Stimulated activated CD4-positive, alpha-beta T cell treated with anti-CD3 and anti-CD28 coated beads, Interleukin-1b, Interleukin-23, amount 100 ng/mL, for 24 hours (primary cell): ENCODE measurements at places on chromosomes 12 and 14.

DNA sequence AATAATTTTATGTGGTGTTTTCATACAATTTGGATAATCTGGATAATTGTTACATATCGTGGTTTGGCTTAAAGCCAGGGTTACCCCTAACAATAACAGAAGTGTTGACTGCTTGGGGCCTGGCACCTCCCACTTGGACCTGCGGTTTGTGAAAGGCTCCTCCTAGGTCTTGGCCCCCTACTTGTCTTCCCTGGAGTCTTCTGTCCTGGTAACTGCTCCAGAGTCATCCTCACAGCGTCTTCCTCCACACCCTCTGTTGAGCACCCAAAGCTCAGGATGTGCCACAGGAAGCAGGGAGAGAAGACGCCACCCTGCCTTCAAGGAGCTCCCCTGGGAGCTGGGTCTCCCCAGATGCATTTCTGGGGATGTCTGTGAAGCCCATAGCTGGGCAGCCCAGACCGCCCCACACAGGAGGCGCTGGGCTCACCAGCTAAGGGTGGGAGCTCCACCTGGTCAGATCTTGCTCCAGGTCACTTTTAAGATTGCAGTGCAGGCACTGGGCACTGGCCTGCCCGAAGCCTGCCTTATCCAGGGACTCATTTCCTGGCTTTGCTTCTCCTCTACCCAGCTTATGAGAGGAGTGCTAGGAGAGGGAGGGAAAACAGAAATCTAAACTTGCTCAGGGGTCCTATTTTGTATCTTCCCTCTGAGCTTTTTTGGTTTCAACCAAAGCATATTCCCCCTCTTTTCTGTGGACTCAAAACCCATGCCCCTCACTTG, 98.2 kb downstream of the ZFP36L1 start:
- DNase-seq: no peak

GRCh38 chr14:103496776-103497175, 25.9 kb downstream of the CKB start:
- no peak for DNase-seq

DNA sequence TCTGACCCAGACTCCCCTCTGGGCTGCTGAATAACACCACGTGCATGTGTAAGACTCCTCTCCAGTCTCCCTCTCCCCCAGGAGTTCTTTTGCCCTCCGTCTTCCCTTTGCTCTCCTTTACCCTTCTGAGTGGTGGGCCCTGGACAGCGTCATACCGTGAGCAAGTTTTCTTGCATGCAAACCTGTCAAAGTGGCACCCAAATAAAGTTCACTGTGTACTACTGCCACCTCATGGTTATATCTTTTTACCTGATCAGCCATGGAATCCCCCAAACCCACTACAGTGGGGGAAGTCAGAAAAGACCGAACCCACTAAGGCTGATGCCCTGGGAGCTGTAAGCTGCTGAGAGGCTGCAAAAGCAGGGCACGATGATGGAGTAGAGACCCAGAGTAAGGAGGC, 131.1 kb upstream of the VRK1 start:
- no peak for DNase-seq

GRCh38 chr12:65765436-65765813, 58.9 kb upstream of the HMGA2 start:
- DNase-seq: no peak

- DNase-seq: no peak
These were observed 67.3 kb upstream of the TMCC3 start for GRCh38 chr12:94717656-94718055.

GRCh38 chr14:73025544-73025943, 1.4 kb downstream of the ZFYVE1 start:
- DNase-seq: no peak

GRCh38 chr12:105841840-105842239, 296.9 kb downstream of the NUAK1 start:
- no peak for DNase-seq

DNA sequence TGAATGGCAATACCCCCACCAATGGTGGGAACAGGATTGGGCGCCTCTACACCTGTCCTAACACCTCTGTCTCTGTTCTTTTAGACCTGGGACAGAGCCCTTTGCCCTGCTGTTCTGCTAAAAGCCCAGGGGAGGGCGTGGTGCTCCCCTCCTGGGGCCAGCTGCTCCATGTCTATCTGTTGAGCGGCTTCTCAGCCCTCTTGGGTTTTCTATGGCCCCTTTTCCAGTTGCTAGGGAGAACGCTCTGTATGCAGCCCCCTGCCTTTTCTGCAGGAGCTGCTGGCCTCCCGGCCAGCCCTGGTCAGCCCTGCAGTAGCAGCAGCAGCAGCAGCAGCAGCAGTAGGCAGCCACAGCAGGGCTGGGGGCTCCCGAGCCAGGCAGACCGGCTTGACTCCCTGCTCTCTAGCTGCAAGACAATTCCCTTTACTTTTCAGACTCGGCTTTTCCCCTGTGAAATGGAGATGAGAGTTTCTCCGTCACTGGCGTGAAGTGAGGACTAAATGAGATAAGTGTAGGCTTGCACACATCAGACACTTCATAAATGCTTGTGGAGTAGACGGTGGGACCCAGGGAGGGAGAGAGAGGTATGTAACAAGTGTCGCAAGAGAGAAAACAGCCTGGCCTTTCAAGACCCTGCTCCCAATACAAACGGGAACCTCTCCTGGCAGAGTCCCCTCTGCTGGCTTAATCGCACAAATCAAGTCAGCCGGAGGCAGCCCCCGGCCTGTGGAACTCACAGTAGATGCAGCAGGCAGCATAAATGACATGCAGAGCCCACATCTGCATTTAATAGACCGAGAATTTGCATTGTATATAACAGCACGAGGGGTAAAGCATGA, 1.0 kb downstream of the RTL1 start:
- DNase-seq: no peak

GRCh38 chr14:50658203-50658602, 9.9 kb downstream of the SAV1 start:
- no peak for DNase-seq

DNA sequence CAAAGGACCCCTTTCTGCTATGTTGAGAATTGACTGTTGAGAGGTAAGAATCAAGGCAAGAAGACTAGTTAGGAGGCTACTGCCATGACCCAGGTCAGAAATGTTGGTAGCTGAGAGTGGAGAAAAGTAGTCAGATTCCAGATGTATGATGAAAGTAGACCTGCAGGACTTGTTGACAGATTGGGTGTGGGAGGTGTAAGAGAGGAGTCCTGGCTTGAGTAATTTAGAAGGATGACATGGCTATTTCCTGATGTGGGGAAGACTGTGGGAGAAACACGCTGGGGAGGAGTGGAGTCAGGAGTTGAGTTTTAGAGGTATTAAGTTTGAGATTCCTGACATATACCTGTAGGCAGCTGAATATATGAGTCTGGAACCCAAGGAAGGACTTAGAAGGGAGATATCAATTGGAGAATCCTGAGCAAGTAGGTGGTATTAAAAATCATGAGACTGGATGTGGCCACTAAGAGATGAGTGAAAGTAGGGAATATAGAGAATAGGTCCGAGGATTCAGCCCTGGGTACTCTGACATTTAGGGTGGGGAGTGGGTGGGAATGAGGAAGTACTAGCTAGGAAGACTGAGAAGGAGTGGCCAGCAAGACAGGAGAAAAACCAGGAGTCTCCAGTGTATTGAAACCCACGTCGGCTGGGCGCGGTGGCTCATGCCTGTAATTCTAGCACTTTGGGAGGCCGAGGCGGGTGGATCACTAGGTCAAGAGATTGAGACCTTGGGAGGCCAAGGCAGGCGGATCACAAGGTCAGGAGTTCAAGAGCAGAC, 12.6 kb upstream of the DDX47 start:
- DNase-seq: no peak

DNA sequence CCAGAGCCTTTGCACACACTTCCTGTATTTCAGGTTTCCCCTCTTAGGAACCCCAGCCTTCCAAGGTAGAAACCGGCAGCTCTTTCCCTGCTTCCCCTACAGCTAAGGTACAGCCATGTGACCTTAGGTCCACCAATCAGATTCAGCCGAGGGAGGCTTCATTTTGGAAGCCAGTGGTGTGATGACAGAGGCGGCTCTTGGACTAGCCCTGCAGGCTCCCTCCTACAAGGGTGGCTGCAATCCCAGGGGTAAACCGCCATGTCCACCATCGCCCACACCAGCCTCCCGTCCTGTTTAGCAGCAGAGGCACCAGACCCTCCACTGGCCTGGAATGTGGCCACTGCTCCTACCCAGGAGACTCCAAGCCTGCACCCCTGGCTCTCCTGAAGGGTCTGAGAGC, 65.6 kb downstream of the SERPINA3 start:
- DNase-seq: no peak

DNA sequence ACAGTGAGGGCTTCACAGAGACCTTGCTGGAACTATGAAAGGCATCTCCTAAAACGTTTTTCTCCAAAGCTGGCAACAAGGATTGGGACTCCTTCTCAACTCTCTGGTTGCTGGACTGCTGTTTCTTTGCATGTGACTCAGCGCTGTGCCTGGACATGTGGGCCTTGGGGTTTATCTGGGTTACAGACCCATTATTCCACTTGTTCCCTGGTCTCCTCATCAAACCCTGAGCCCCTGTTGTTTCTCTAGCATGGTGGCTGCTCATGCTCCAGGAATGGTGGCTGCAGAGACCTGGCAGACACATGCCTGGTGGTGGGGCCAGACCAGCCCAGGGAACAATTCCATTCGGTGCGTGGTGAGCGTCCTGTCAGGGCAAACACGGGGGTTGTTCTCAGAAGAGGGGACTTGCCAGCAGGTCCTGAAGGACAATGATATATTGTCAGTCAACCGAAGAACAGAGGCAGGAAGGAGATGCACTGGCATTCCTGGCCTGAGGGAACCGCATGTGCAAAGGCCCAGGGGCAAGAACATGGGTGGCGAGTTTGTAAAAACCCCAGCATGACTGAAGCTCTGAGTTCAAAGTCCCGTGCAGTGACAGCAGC, 320.1 kb upstream of the RTL1 start:
- no peak for DNase-seq

DNA sequence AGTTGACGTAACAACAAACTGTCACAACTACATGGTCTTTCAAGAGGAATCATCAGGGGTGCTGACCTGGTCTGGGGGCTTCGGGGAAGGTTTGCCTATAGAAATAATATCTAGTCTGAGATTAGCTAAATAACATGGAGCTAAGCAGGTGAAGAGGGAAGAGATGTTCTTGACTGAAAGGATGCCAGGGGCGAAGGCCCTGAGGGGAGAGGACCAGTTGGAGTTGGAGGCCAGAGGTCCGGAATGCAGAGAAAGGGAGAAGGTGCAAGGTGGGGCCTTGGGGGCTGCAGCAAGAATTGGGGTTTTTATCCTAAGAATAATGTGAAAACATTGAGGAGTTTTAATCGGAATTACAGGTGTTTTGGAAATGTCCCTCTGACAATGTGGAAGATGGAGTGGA, 68.5 kb upstream of the RIC8B start:
- DNase-seq: no peak

DNA sequence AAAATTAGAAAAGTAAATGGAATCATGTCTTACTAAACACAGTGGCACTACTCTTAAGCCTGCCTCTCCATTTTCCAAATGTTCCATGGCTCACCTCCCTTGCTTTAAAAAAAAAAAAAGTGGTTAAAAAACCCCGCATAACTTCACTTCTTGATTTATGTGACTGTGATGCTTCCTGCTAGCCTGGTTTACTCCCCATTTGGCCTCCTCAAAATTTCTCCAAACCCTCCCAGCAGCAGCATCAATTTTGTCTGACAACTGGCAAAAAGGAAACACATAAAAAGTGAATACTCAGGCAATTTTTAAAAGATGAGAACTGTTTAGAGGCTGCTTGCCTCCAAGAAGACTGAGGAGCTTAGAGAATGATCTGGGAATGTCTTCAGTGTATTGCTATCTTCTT, 17.8 kb upstream of the EGLN3 start:
- no peak for DNase-seq

DNA sequence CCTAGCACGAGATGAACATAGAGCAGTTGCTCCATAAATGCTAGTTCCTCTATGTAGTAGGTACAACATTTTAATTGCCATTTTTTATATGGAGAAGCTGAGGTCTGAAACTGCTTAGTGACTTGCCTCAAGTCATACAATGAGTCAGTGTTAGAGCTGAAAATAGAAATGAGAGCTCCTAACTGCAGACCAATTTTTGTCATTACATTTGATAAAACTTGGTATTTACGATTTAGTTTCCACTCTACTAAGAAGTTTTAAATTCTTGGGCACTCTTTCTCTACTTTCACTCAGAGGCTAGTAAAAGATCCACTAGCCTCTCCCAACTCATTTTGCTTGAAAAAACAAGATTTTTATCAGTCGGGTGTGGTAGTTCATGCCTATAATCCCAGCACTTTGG, 8.1 kb upstream of the TMED10 start:
- DNase-seq: no peak

DNA sequence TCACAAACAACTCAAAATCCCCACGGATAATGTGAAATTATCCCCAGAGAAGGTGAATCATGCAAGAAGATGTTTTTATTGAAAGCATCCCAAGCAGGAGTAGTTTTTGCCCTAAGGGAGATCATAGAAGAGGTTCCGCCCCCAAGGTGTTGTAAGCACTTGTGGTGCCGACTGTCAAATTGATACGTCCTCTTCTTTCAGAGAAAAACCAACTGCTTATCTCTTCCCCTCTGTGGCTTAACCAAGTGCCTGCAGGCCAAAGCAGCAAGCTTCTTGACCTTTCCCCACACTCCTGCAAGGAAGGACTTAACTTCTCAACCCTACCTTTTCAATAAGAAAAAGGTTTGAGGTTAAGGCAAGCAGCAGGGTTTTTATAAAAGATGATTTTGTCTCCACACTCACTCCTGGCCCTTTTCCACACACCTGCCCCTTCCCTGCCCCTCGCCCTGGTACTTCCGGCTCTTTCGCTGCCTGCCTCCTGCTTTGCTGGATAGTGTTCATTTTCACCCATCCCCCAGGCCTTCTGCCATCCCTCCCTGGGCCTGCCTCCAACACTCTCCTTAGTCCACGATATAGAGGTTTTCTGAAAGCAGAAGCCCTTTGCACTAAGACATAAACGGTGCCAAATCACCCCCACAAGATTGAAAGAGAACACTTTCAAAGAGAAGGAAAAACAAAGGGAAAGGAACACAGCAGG, 114.5 kb downstream of the EGLN3 start:
- DNase-seq: no peak

- no peak for DNase-seq
These were observed 13.9 kb upstream of the UBC start for GRCh38 chr12:124928095-124928911.

GRCh38 chr12:23813206-23813605, 136.3 kb downstream of the SOX5 start:
- DNase-seq: no peak

GRCh38 chr12:79929065-79929464, 5.8 kb downstream of the PPP1R12A start:
- DNase-seq: no peak

- DNase-seq: no peak
These were observed 11.8 kb upstream of the AMN1 start for GRCh38 chr12:31740628-31741027.

DNA sequence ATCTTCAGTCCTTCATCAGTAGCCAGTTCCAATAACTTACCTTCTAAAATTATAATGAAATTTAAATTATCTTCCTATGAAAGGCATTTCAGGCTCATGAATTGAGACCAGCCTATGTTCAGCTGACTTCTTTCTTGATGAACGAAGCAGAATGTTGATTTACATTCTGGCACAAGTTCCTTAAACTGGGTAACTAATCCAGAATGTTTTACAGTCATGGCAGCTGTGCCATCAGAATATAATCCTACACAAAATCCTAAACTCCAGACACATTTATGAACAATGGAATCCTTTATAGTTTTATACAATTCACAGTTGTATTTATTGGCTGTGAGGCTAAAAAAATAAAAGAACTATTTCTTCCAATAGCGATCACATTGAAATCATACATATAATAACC, 97.3 kb upstream of the CPM start:
- DNase-seq: no peak

- no peak for DNase-seq
These were observed 24.9 kb downstream of the FBRSL1 start for GRCh38 chr12:132514838-132515237.

- DNase-seq: no peak
These were observed 134.9 kb downstream of the SLC5A8 start for GRCh38 chr12:101074940-101075680.
